ENCODE measurements at places on chromosomes 16 and 17. TPM values are rescaled to one million over a fixed set of nuclear protein-coding genes. Genes with fewer than 3 reads are reported as not detected.

GRCh38 chr16:85436636-85437165, 176.4 kb upstream of the GSE1 start:
- no peak for DNase-seq

Gene MPV17L
- polyA plus RNA-seq, result 8.2 TPM

DNA sequence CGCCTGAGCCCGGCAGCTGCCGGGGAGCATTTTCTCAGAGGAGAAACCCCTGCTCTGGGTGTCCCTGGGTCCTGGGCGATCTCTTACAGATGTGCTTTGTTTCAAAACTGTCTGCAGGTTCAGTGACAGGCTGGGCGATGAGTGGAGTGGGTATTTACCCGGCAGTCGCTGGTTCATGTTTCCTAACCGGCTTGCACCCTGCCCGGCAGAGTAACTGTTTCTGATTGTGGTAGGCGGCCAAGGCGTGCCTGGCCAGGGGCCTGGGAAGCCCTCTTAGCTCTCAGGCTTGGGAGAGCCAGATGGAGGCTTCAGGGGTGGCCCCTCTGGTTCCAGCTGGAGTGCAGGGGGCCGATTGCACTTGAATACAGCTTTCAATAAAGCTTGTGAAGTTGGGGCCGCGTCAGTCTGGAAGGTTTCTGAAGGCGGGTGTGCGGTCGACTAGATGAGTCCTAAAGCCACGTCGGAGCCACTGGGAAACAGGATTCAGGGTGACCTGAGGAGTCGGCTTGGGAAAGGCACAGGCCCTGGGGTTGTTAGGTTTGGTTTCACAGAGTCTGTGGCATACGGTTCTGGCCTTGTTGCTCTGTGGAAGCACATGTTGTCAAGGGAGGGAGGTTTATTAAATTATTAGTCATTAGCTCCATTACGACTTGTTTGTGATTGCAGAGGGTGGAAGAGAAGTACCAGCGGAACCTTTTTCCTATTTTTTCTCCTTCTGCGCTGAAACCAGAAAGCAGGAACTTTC, 1.4 kb downstream of the BAIAP2 start:
- no peak for DNase-seq

GRCh38 chr17:15194859-15195277, 70.3 kb downstream of the PMP22 start:
- DNase-seq, result no peak

DNA sequence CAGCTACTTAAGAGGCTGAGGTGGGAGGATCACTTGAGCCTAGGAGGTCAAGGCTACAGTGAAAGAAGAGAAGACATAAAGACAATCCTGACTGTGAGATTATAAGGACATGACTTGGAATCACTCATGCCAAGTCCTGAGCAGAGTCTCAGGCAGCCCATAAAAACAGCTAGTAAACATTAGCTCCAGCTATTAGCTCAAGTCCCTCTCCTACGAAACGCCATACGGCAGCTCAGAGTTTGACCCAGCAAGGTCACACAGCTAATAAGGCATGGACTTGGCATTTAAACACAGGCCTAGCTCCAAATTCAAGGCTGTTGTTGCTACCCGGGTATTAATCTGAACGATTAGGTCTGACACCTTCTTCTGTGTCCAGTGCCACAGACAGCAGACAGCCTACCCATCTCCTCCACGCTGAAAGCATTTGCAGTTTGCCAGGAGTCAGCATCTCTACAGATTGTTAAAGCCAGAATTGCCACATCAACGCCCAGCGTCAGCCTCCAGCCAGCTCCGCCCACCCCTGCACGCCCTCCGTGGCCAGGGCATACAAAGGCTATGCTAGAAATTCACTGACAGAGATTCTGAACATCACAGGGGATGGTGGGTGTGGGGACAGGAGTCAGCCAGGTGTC, 9.9 kb upstream of the TMEM114 start:
- no peak for DNase-seq

GRCh38 chr17:39082482-39082881, 69.0 kb downstream of the PLXDC1 start:
- no peak for DNase-seq

Gene DNAH2
- polyA plus RNA-seq, result 0.07 TPM

GRCh38 chr17:50841949-50842354, 6.6 kb downstream of the WFIKKN2 start:
- peak; percentile 75 for DNase-seq

Gene SOCS3
- 15.4 TPM for polyA plus RNA-seq

Gene ABR
- 51.9 TPM for polyA plus RNA-seq

DNA sequence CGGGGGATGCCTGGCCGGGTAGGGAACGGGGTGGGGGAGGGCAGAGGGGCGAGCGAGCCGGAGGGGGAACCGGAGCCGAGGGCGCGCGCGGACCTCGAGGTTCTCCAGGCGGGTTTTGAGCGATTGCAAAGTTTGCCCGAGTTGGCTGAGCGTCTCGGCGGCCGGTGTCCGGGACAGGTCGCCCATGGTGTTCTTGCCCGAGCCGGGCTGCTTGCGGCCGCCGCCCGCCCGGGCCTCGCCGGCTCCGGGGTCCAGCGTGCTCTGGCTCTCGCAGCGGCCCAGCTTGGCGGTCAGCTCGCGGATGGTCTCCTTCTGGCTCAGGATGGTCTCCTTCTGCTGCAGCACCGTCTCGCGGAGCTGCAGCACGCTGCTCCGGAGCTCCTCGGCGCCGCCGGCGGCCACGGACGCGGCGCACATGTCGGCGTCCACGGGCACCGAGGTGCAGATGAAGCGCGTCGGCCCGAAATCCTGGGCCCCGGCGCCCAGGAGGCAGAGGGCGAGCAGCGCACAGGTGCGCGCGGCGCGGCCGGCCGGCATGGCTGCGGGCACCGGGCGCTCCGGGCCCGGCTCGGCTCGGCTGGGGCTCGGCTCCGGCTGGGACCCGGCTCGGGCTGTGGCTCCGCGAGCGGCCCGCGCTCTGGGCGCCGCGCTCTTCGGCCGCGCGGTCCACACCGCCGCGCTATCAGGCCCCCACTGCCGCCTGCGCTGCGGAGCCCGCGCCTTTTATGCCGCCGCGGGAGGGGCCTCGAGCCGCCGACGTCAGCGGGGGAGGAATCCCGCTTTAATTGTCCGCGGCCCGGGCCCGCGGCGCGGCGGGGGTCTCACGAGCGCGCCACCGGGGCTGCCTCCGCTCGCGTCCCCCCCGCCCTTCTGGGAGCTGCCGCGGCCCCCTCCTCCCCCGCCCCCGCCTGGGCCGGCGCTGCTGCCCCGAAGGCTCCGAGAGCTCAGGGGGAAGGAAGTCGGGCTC, at the start of gene NPTX1:
Gene NPTX1, minus strand, starts transcription at position 698 of the 967 bp plus-strand sequence. Its CDS starts 161 bp downstream, at position 537.
- no peak for DNase-seq

DNA sequence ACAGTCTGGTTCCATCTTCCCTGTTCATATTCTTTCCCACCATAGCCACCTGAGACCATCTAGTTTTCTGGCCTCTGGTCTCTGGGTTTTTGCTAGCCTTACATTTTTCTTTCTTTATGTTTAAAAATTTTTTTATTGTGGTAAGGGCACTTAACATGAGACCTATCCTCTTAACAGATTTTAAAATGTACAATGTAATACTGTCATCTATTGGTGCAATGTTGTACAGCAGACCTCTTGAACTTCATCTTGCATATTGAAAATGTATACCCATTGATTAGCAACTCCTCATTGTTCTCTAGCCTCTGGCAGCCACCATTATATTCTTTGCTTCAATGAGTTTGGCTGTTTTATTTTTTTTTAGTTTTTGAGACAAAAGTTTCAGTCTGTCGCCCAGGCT, 39.2 kb downstream of the ITGAM start:
- no peak for DNase-seq

Gene QPRT
- 48.8 TPM for polyA plus RNA-seq

- peak; percentile 81 for DNase-seq
Measured at GRCh38 chr16:88331989-88332920, 50.5 kb upstream of the ZNF469 start.

GRCh38 chr17:67358612-67359011, 7.8 kb downstream of the PSMD12 start:
- DNase-seq, result no peak

DNA sequence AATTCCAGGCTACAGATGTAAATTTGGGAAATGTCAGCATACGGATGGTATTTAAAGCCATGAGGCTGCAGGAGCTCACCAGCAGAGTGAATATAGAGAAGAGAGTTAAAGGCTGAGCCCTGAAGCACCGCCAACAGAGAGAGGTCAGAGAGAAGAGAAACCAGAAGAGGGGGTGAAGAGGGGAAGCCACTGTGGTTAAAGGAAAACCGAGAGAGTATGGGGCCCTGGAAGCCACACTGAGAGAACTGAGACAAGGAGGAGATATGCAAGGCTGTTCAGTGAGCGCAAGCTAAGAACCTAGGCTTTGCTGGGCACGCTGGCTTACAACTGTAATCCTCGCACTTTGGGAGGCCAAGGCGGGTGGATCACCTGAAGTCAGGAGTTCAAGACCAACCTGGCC, 24.6 kb downstream of the COPRS start:
- no peak for DNase-seq

Gene CACNG3
- 1.6 TPM for polyA plus RNA-seq

Gene CA7
- polyA plus RNA-seq, result not detected

DNA sequence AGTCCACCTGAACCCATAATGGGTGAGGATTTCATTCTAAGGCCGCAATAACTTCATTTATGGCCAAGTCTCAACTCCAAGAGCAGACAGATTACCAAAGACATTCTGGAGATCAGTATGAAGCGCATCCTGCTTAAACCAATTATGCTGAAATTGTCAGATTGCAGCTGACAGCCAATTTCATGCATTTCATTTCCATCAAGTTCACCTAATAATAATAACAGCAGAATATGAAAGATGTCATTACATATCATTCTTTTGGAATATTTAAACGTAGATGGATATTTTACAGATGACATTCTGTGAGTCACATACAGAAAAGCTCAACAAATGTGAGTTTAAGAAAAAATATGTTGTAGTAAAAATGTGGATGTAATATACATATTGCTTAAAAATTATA, 54.9 kb upstream of the NACA2 start:
- no peak for DNase-seq

DNA sequence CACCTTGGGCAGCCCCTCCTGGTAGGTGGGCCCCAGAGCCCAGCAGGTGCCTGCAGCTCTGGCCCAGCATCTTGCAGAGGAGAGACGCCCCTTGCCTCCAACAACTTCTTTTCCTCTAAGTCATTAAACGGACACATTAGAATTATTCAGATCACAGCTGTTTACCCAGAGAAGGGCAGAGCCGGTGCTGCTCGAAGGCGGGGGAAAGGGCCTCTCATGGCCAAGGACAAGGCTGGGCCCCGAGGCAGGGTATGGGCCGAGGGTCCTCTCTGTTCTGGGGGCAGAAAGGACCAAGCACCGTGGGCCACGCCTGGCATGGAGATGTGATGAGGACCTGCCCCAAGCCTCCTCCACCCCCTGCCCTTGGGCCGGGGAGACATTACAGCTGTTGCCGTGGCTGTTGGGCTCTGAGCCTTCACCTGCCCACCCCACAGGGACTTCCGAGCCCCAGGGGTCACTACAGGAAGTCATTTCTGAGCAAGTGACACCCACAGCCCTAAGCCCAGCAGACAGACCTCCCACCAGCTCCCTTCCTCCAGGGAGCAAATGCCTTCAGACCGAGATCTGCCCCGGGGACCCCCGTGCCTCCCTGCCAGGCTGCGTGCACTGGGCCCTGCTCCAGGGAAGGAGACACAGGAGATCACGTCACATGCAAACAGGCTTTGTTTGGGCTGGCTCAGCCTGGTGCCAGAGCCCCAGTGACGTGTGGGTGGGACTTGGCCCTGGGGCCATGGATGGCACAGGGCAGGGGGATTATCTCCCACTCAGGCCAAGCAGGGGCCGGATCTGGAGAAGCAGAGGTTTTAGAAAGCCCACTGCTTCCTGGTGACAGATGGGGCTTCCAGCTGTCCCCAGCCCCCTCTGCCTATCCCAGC, 699 bp upstream of the PVALEF start:
- no peak for DNase-seq

Gene KRT9
- polyA plus RNA-seq, result 2.1 TPM

DNA sequence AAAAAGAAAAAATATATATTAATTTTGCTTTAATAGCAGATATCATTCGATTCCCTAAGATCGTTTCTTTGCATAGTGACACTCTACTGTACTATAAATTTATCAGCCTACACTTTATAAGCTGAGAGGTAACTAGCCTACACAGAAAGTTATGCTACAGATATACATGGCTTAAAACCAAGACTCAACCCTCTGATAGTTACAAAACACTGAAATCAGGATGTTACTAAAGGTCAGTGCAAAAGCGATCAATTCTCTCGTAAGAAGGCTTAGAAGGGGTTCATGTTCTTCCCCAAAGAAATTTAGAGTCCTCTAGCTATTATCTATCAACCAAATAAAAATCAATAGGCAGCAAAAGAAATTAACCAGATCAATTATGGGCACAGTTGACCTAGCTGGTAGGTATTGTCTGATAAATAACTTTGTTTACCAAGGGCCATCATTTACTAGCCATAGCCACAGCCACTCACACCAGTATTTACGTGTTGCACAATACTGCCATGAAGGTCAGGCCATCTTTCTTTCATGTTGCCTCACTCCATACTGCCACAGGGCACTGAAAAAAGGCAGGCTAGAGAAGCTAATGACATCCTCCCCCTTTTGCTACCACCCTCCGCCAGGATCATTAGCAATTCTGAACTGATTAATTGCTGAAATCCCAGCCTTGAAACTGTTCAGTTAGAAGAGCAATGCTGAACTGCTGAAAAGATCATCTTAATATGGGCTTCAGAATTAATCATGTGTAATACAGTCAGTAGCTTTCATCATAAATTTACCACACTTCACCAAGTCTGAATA, 43.7 kb downstream of the RND2 start:
- DNase-seq, result peak; percentile 20

DNA sequence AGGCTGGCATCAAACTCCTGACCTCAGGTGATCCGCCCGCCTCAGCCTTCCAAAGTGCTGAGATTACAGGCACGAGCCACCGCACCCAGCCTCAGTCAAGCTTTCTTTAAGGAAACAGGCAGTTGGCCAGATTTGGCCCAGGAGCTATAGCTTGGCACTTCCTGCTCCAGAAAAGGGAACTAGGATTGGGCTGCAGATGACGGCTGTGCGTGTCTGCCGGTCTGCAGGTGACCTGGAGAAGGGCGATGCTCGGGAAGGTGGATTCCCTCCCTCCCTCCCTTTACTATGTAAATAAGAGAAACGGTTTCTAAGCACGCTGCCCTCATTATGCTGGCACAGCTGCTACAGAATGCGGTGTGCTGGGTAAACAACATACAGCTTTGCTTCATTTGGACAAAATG, 215.9 kb downstream of the RPTOR start:
- DNase-seq, result no peak

DNA sequence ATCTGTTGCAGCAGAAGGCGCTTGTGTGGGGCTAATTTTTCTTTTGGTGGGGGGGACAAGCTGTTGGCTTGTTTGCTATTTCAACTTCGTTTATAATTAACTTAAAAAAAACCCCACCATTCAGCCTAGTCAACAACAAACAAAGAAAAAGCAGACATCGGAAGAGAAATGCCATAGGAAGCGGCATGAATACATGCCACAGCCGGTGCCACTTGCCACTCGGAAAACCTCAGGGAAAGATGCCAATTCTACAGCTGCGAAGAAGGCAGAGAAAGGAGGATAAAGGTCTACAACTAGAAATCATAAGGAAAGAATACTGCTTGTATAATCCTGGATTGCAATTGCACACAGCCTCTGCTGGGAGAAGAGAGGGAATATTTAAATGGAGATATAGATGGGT, 254.4 kb upstream of the PMFBP1 start:
- no peak for DNase-seq
